ENCODE measurements at places on chromosomes 7 and 10.

DNA sequence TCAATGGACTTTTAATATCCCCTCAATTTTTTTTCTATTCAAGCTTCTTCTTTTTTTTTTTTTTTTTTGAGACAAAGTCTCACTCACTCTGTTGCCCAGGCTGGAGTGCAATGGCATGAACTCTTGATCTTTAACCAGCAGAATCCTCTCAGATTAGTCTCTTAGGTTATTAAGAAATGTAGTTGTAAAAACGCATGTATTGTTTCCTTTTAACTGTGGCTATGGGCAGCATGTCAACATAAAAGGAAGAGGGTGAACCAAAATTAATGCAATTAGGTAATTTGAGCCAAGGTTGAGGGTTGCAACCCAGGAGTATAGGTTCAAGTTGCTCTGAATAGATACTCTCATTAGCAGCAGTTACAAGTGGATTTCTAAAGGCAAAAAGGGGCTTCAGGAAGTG is 4.3 kb upstream of the GSTO1 start:
- DNase-seq: no peak

DNA sequence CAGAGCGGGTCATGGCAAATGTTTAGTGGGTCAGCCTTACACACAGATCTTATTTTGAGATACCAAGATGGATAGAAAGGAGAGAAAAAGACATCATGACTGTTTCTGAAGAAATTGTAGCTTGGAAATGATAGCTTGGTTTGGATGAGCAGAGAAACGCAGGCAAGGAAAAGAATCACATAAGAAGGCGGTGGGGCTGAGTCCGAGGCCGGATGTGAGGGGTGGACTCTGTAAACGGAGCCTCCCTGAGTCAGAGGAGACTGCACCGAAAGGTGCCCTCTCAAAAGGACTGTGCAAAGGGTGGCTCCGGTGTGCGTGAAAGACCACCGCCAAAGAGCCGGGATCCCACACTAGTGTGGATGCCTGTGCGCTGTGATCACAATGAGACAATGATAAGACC is 53.7 kb downstream of the ADARB2 start:
- no peak for DNase-seq

- DNase-seq: no peak
Measured at GRCh38 chr7:64294701-64295420, 18.9 kb upstream of the ZNF736 start.

DNA sequence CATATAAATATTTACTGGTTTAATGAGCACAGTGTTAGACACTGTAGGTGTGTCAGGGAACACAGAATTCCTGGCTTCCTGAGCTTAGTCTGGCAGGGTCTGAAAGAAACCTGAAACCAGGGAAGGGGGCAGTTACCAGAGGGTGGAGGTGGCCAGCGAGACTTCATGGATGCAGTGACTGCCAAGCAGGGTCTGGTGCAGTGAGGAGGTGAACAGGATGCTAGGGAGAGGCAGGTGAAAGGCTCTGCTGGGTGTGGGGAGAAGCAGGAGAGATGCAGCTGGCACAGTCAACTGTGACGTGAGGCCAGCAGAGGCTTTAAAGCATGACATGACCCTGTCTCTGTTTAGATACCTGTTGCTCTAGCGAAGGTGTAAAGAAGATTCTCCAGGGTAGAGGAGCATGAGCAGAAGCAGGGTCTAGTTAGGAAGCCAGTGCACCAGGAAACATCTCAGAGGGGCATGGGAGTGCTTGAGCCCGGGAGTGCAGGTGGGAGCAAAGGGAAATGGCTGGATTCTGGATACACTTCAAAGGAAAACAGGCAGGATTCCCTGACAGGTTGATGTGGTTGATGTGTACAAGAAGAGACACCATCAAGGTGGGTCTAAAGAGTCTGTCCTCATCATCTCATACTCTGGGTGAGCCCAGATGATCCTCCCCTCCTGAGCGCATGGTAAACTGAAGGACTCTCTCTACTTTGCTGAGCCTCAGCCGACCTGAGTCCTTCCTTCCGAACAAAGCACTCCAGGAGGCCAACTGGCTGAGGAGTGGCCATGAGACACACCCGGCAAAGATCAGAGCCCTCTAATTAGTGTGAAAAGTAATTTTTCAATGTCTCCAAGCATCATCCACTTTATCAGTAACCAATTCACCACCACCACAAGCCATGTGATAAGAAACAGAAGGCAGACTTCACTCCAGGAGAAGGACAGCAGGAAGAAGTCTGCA is 186.8 kb downstream of the COBL start:
- no peak for DNase-seq

GRCh38 chr7:156665101-156665500 is 24.5 kb downstream of the RNF32 start:
- DNase-seq: no peak

DNA sequence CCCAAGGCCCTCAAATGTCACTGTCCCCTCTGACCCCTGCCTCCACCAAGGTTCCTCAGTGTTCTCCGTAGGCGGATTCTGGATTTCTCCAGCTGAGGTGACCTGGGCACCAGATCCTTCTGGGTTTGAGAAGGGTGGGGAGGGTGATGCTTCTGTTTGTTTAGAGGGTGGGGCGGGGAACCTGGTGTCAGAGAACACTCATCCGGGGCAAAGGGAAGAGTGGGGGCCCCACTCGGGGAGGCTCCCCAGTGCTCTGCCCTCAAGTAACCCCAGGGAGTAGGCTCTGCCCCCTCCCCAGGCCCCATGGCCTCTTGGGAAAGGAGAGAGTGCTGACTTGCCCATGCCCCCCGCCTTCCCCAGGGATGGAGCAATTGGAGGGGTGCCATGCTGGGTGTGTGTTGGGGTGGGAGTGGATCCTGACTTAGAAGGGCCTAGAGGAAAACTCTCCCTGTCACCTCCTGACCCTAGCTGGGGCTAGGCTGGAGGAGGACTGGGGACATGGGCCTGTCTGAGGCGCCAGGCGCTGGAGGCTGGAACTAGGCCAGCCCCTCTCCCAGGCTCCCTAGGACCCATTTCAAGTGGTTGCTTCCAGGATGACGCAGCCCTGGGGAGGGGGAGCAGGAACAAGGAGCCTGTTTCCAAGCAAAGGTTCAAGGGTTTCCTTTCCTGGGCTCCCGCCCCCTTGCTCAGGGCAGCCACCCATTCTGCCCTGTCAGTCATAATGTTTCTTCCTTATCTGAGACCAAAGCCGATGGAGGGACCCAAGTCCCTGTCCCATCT is 27.9 kb downstream of the KAZALD1 start:
- DNase-seq: no peak

DNA sequence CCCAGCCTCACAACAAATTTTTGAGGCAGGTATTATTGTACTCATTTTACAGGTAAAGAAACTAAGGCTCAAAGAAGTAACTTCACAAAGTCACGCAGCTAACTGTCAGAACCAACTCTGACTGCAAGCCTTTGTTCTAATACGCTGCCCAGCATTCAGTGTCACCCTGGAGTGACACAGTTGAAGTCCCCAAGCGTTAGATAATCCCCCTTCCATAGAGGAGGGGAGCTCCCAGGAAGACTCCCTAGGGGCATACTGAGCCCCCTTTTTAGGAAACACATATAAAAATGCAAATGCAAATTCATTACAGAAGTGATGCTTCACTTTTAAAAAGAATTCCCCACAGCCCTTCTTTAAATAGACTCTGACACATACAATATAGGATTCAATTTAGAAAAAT is 101.0 kb upstream of the MACROH2A2 start:
- no peak for DNase-seq

GRCh38 chr10:130812381-130813148 is 499.0 kb downstream of the TCERG1L start:
- DNase-seq: no peak

GRCh38 chr7:38360776-38361175 is 87.3 kb upstream of the TARP start:
- DNase-seq: no peak

- DNase-seq: no peak
Measured at GRCh38 chr10:1297566-1298301, 241.5 kb downstream of the WDR37 start.

GRCh38 chr10:74194999-74195398 is 44.0 kb downstream of the ADK start:
- no peak for DNase-seq
